ENCODE measurements at places on chromosomes 2 and 18.

- no peak for DNase-seq
Observed at GRCh38 chr2:119679526-119679837, 481 bp downstream of the TMEM177 start.

GRCh38 chr2:113876503-113877387 lies 13.1 kb upstream of the ACTR3 start:
- no peak for DNase-seq

DNA sequence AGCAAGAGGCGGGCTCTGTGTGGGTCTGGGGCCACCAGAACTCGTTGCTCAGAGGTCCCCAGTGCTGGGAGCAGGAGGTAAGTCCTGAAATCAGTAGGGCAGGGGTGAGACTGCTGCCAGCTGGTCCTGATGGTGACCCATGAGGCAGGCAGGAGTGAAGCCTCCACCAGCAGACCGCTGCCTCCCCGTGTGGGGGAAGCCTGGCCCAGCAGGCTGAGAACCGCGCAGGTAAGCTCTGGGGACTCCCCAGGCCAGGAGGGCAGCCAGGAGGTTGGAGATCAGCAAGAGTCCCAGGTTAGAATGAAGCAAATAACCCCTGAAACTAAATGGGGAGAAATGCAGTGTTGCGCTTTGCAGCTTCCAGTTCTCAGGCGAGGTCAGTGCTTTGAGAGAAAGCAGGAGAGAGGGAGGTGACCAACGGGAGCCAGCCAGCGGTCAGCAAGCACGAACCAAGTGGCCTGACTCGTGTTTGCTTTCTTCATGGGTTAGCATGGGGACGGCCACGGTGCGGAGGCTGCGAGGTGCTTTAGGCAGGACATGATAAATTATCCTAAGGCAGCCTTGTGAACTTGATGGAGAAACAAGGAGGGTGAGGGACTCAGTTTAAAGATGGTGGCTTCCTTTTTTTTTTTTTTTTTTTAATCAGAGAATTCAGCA lies 26.2 kb downstream of the INHBB start:
- DNase-seq, result no peak

GRCh38 chr18:79472176-79472575 lies 76.4 kb downstream of the NFATC1 start:
- peak; percentile 5 for DNase-seq

GRCh38 chr2:140270224-140270623 lies 1490.0 kb upstream of the NXPH2 start:
- no peak for DNase-seq

DNA sequence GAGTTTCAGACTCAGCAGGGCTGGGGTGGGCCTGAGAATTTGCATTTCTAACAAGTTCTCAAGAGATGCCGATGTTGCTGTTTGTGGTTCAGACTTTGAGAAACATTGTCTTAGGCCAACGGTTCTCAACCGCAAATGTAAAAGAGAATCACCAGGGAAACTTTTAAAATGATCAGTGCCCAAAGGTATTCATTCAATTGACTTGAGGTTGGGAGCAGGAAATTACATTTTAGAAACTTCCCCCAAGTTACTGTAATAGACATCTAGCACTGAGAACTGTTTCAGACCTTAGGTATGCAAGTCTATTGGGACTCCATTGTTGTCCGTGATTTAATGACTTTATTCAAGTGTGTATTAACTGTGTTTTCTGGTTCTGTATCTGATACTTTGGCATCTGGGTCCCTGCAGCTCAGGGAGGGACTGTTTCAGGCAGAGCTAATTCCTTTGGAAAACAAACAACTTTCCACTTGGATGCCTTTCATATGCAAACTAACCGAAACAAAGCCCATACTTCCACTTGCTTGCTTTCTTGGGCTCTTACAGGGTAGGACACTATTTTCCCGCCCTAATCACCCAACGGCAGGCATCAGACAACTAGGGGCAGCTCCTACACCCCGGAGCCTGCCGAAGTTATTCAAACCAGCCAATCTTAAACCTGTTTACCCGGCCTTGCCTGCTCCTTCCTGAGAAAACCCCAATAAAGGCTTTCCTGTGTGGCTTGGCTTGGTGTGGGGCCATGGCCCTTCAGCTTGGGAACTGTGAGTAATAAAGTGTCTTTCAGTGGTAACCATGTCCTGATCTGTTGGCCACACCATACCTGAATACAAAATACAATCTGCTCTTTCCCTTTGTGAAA lies 97.6 kb downstream of the POLE4 start:
- no peak for DNase-seq

- DNase-seq, result no peak
Observed at GRCh38 chr2:108554528-108554927, 20.3 kb downstream of the LIMS1 start.

GRCh38 chr2:216557820-216558219 lies 59.2 kb downstream of the RPL37A start:
- no peak for DNase-seq

GRCh38 chr2:66070721-66071602 lies 364.0 kb upstream of the MEIS1 start:
- DNase-seq, result no peak

DNA sequence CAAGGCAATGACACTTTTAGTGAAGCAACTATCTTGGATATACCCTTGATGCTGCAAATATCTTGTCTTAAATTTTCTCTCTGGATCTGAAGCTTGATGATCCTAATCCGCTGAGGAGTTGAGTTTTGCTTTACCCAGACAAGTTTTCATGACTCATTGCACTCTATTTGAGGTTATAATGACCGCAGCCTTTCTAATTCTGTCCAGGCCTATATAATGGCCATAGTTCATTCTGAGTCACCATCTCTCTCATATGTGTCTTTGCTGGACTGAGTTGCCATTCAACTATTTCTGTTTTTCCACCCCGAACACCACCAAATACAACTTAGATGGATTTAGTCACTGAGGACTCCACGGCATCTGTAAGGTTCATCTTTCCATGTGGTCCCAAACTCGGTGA lies 802.1 kb upstream of the FAM98A start:
- DNase-seq, result no peak

- DNase-seq, result peak; percentile 17
Observed at GRCh38 chr2:94986392-94986963, 39.0 kb upstream of the MAL start.

DNA sequence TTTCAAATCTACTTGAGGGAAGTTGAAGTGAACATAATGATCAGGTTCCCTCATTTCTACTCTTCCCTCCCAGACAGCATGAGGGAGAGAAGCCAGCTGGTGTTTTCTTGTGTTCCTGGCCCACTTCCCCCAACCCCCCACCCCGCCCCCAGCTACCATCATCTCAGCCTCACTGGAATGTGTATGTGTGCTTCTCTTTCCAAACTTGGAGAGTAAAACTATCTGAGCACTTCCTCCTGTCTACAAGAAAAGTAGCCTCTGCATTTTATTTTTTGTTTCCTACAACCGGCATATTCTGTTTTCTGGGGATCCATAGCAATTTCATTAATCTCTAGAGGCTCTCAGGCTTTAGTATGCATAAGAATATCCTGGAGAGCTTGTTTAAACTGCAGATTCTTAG lies 53.6 kb upstream of the GRHL1 start:
- no peak for DNase-seq

- DNase-seq, result no peak
Observed at GRCh38 chr2:177929662-177930522, 142.7 kb downstream of the PDE11A start.

- DNase-seq, result no peak
Observed at GRCh38 chr2:160613466-160614153, 120.0 kb upstream of the RBMS1 start.

- peak; percentile 96 for DNase-seq
Observed at GRCh38 chr2:20186078-20186854, 38.7 kb downstream of the SDC1 start.

- DNase-seq, result no peak
Observed at GRCh38 chr2:54659527-54659926, 63.9 kb upstream of the EML6 start.

DNA sequence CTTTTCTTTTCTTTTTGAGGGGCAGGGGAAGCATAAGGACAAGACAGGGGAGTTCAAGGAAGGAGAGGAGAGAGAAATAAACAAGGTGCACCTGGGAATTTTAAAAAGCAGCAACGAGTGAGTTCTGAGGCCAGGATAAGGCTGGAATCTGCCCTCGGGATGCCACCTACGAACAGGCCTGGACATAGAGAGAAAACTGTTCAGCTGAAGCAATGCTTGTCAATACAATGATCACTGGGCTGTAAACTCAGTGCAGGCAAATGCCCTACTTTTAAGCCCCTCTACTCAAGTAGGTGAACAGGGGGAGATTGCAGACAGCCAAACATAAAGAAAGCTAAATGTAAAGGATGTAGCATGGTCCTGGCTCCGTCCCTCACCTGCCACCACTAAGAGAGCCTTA lies 330.5 kb downstream of the ETAA1 start:
- DNase-seq, result no peak

GRCh38 chr18:31386741-31387140 lies 10.2 kb downstream of the DSG4 start:
- no peak for DNase-seq

GRCh38 chr2:85066874-85067351 lies 66.3 kb upstream of the TCF7L1 start:
- no peak for DNase-seq

GRCh38 chr2:74374509-74375205 lies 5.5 kb downstream of the DCTN1 start:
- DNase-seq, result no peak

GRCh38 chr18:3538456-3538855 lies 88.5 kb downstream of the TGIF1 start:
- DNase-seq, result no peak

- DNase-seq, result no peak
Observed at GRCh38 chr2:54630858-54631497, 92.5 kb upstream of the EML6 start.

- DNase-seq, result no peak
Observed at GRCh38 chr2:159922563-159922962, 124.6 kb upstream of the CD302 start.

- DNase-seq, result no peak
Observed at GRCh38 chr2:136327162-136327852, 209.4 kb upstream of the CXCR4 start.

DNA sequence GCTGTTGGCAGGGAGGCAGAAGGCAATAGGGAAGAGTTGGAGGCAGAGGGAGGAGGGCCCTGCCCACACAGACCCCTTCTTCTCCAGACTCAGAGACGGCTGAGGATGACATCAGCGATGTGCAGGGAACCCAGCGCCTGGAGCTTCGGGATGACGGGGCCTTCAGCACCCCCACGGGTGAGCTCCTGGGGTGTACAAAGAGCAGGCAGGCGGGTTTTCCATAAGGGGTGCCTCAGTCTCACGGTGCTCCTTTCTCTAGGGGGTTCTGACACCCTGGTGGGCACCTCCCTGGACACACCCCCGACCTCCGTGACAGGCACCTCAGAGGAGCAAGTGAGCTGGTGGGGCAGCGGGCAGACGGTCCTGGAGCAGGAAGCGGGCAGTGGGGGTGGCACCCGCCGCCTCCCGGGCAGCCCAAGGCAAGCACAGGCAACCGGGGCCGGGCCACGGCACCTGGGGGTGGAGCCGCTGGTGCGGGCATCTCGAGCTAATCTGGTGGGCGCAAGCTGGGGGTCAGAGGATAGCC lies 10.0 kb downstream of the SPEG start:
- peak; percentile 13 for DNase-seq

- no peak for DNase-seq
Observed at GRCh38 chr18:65343571-65343970, 407.2 kb upstream of the CDH7 start.

GRCh38 chr2:165357758-165358157 lies 111.7 kb upstream of the CSRNP3 start:
- no peak for DNase-seq

GRCh38 chr2:31170071-31170698 lies 31.9 kb upstream of the GALNT14 start:
- DNase-seq, result peak; percentile 44

- DNase-seq, result no peak
Observed at GRCh38 chr2:33763671-33764310, 164.7 kb upstream of the FAM98A start.

DNA sequence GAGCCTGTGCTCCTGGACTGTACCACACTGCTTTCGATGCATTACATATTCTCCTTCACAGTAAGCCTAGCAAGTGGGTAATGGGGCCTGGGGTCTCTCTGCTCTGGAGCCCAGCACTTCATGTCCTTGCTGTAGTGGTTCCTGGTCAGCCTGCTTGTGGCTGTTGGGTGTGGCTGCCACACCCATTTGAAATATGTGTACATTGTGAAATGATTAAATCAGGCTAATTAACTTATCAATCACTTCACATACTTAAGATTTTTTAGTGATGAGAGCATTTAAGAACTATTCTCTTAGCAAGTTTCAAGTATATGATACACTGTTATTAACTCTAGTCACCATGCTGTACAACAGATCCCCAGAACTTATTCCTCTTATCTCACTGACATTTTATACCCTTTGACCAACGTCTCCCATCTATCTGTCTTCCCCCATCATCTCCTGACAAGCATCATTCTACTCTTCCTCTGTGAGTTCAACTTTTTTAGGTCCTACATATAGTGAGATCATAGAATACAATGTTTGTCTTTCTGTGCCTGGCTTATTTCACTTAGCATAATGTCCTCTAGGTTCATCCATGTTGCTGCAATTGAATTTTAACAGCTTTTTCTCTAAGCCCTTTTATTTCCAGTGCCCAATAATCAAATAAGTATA lies 92.1 kb downstream of the LYPD6 start:
- no peak for DNase-seq

DNA sequence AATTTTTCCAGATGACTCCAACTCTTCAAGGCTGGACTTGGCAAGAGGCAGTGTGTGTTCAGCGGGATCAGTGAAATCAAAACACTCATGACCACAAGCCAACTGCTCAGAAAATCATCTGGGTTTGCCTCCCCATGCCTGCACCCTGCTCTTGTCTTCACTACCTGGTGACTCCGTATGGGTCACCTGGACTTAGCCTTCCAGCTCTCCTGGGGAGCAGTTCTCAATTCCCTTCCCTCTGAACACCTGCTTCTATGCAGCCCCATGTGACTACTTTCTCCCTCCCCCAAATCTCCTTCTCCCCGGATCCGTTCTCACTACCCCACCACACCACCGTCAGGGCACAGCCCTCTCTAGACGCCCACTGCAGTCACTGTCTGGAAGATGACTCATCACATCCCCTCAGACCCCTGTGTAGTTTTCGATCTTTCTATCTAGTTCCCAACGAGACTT lies 130.2 kb upstream of the ID2 start:
- no peak for DNase-seq

DNA sequence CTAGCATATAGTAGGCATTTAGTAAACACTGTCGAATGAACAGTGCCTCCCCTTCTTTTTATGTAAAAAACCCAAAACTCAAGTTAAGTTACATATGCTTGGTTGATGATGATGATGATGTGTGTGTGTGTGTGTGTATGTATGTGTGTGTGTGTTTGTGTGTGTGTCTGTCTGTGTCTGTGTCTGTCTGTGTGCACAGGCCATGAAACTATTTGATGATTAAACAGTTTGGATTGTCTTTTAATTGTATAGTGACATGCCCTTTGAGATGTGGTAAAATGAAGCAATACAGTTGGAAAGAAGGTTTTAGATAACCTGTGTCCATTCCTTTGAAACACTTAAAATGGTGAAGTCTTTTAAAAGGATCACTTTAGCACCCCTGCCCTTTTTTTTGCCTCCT lies 105.6 kb downstream of the MAP4K4 start:
- DNase-seq, result no peak

DNA sequence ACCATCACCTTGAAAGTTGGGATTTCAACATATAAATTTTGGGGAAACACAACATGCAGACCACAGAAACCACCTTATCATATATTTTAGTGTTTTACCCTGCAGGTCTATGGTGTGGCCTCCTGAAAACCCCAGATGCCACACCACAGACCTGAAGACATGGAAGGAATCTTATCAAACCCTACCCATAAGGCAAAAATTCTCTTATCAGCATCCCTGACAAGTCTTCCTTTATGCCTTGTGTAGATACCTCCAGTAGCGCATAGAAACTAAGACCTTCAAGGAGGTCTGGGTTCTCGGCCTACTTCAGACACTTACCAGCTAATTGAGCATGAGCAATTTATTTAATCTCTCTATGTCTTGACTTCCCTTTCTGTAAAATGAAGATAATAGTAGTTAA lies 59.1 kb upstream of the SLC14A2 start:
- no peak for DNase-seq
